ENCODE measurements at places on chromosomes 5 and 9.
A peak's percentile ranks its signal among the peaks of the same experiment; 100 is the strongest.

DNA sequence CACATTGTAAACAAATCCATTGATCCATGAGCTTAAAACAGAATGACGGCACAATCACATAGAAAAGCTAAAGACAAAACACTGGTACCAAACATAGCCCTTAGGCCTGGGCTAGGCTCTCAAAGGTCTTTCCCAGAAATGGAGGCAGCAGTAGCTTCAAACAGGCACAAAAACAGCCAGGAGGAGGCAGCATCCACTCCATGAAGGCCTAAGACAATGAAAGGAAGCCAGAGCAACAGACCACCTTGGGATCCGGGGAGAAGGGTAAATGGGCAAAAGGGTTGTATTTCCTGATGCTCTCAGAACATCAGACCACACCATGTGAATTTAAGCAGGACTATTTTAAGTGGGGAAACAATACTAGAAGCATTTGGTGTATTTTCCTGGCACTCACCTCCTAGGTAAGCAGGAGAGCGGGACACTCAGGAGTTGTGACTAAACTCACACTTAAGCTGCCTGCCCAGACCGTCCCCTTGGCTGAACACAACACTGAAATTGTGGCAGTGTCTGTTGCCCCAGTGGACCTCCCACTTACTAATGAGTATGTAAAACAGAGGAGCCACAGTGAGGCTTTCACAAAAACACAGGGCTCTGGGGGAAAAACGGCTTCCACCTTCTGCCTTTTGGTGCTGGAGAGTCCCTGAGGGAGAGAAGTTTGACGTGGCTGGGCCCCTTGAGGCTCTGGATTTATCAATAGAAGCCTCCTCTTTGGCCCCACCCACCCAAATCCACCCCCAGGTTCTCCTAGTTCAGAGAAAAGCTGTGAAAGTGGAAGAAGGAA lies 11.9 kb downstream of the GNPDA1 start:
- no peak for DNase-seq

- DNase-seq: no peak
Observed at GRCh38 chr9:132645711-132646110, 24.1 kb downstream of the DDX31 start.

DNA sequence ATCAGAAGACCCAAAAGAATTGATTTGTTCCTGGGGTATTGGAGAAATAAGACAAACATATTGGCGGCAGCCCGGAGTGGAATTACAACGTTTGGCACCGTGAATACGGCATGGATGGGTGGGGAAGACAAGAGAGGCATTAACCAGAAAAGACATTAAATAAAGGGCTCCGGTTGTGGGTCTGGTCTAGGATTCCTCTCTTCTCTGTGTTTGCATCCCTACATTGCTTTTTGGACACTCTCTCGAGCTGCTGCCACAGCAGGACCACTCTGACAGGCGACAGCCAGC lies 138.7 kb upstream of the PALM2AKAP2 start:
- DNase-seq: no peak

- DNase-seq: no peak
Observed at GRCh38 chr9:82038897-82039296, 50.3 kb downstream of the SPATA31D1 start.

DNA sequence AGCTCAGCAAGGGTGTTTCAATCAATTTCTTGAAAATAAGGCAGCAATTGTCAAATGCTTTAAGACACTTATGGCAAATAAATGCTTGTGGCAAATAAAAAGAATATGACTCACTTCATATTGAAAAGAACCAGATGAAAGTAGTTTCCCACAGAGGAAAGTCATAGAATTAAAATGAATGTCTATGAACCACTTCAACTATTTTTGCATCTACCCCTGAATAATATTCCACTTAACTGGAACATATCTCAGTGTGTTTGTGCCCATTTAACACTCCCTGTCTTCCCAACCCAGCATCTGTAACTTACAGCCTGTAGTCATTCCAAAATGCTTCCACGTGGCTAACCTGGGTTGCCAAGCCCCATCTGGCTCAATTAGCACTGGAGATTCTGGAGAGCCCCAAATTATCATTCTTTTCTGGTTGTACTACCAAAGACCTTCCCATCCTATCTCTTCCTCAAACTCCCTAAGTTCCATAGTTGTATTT lies 84.7 kb downstream of the FEM1C start:
- no peak for DNase-seq

DNA sequence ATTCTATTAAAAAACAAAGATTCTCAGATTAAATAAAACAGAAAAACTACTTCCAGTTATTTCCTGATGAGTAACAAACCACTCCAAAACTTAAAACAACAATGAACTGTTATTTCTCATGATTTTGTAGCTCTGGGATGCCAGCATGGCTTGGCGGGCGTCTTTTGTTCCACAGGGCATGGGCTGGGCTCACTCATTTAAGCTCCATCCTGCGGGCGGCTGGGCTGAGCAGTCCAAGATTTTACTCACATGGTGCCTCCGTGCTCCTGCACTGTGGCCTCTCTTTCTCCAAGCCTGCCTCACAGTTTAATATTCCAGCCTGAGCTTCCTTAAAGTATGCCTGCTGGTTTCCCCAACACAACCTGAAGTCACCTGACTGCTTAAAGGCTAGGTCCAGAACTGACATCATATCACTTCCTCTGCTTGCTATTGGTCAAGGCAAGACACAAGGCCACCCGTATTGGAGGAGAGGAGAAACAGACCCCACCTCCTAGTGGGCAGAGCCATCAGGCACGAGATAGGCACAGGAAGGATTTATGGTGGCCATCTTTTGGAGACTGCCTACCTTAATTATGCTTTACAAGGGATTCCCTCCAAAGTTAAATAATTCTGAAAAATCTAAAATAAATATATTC lies 41.6 kb upstream of the ZBTB43 start:
- DNase-seq: no peak

DNA sequence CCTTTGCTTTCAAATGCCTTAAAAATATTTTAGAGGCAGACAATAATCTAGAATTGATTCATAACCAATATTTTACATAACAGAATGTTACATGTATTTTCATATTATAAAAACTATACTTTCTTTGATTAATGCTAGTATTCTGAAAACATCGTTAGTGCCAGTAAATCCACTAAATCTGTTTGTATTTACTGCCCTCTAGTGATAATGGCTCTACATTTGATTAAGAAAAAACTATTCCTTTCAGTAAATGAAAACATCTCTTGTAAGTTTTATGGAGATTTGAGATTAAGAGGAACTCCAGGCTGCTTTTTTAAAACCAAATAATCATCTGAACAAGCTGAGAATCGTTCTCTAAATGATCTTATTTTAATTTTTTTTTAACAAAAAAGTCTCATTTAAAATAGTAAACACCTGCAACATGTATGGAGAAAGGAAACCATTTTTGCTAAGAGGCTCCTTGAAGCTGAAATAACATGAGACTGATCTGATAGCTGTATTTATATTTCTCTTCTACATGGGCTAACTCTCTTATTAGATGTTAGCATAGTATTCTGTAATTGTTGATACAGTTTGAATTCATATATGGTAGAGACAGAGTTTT lies 424.7 kb downstream of the RAB3C start:
- DNase-seq: no peak

- no peak for DNase-seq
Observed at GRCh38 chr5:153672347-153673090, 182.0 kb downstream of the GRIA1 start.

- no peak for DNase-seq
Observed at GRCh38 chr9:126327714-126328185, 1.1 kb downstream of the MVB12B start.

DNA sequence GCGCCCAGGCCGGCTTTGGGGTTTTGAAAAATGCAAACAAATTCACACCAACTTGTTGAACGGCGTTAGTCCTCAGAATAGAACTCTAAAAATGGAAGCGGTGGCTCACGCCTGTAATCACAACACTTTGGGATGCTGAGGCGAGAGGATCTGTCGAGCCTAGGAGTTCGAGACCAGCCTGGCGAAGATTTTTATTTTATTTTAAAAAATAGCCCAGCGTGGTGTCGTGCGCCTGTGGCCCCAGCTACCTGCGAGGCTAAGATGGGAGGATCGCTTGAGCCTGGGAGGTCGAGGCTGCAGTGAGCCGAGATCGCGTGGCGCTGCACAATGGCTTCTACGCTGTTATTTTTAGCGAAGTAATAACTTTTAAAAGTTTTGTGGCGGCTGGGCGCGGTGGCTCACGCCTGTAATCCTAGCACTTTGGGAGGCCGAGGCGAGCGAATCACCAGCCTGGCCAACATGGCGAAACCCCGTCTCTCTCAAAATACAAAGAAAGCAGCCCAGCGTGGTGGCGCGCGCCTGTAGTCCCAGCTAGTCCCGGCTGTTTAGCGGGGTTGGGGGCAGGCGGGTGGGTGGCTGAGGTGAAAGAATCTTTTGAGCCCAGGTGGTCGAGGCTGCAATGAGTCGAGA lies 694 bp upstream of the PLIN2 start:
- DNase-seq: peak; percentile 12

DNA sequence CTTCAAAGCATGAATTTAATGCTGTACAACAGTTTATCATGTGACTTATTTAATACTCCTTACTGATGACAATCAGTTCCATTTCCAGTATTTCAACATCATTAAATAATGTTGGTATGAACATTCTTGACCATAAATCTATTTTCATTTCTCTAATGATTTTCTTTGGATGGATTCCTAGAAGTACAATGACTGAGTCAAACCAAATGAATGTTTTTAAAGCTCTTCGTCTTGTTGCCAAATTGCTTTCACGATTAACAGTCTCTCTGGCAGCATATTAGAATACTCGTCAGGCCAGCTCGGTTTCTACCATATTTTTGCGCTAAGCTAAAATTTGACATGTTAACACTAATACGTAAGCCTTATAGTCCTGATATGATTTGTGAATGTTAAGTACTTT lies 197.0 kb downstream of the TRPM3 start:
- DNase-seq: no peak

GRCh38 chr5:57692582-57693487 lies 210.2 kb upstream of the ACTBL2 start:
- peak; percentile 2 for DNase-seq

GRCh38 chr5:179825655-179826182 lies 5.0 kb downstream of the SQSTM1 start:
- DNase-seq: no peak

Measured in substantia nigra (tissue), 51 donors.